ENCODE measurements at places on chromosomes 11 and 22.

- no peak for DNase-seq
These were observed 19.7 kb downstream of the GGTLC2 start for GRCh38 chr22:22663861-22664800.

DNA sequence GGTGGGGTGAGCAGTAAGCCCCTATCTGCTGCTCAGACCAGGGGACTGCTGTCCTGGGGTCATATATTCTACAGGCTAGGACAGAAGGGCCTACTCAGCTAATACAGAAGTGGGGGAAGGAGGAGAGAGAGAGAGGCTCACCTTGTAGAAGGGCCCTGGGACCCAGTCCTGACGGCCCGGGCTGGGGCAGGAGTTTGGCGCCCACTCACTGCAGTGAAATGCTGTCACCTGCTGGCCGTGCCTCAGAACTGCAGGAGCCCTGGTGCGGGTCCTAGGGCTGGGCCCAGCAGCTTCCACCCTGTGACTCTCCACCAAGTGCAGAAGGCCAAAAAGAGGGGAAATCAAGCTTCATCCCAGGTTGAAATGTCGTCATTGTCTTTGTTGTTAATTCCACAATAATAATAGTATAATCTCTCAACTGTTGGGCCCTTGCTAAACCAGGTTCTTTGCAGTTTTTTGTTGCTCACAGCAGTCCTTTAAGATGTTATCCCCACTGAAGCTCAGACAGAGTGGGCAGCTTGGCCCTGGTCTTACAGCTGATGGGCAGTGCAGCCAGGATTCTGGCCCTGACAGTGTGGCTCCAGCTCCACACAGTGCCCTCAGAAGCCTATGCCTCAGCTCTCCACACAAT, 29.6 kb downstream of the TRIM29 start:
- peak; percentile 68 for DNase-seq

DNA sequence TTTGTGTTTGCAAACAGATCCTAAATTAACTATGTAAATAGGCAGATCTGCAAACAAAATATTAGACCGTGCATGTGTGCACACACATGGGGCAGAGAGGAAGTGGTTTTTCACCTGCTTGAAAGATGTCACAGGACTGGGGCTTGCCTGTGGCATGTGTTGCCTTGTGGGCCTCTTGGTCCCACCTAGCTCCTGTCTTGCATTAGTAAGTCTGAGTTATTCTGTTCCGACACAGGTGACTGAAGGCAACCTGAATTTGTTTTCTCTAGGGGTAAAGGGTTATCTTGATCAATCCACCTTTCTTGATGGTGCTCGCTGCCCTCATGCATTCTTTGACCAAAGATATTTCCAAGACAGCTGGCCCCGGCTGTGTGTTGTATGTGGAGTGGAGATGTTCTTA, 667.5 kb downstream of the NTM start:
- DNase-seq, result no peak

GRCh38 chr11:122695076-122695615, 39.6 kb downstream of the UBASH3B start:
- no peak for DNase-seq

- no peak for DNase-seq
These were observed 459.6 kb downstream of the TBC1D22A start for GRCh38 chr22:47221840-47222615.

DNA sequence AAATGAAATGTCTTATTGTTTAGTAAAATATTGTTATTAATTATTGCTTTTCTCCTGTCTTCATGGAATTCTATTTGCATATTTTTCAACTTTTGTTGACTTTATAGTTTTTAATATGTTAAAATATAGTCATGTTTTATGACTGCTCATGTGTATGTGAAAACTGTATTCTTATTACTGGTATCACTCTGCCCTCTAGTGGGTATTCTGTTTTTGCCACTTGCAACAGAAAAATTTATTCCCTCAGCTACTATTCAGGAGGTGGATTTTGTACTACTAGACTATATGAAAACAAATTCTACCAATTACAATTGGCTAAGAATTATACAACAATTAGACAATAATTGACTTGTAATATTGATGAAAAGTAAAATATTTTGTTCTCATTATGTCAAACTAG, 45.0 kb downstream of the OR4C6 start:
- no peak for DNase-seq

- peak; percentile 52 for DNase-seq
These were observed 7.7 kb upstream of the SLC1A2 start for GRCh38 chr11:35427071-35427470.

- DNase-seq, result no peak
These were observed at the start of gene KCNK4 for GRCh38 chr11:64291262-64291751. Gene KCNK4, plus strand, starts transcription at chr11:64291302. Its CDS starts 1,717 bp downstream, at chr11:64293019.

GRCh38 chr22:20589614-20590476, 82.4 kb downstream of the MED15 start:
- DNase-seq, result no peak

DNA sequence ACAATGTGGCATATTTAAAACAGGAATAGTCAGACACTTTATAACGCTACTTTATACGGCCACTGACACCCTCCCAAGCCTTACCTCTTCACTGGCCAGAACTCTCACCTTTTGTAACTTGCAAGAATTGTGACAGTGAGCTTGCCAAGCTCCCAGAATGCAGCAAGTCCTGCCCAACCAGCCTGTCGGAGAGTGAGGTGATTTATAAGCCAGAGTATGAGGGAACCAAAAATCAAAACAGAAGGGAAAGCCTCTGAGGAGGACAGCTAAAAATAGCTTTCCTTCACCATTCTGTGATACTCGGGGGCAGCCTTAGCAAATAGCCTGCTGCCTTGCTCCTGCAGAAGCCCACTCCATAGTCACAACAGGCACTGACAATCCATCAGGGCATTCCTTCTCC, 229.7 kb downstream of the FAM76B start:
- DNase-seq, result no peak

DNA sequence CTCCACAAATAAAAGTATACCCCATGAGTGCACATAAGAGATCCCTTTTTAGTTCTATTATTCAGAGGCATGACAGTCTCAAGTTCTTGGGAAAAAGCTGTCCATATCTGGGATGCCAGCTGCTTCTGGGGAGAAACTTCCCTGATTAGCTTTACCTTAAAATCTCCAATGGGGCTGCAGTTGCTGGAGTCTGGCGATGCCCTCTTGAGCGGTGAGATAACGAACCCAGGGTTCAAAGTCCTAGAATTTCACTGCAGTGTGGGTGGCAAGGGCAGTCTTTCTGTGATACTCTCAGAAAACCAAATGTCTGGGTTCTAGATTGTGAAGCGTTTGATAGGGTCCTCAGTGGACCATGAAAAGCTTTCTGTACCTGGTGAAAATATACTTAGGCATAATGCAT, 7.4 kb upstream of the PRR33 start:
- DNase-seq, result no peak

GRCh38 chr22:38432264-38432663, 22.7 kb downstream of the KCNJ4 start:
- DNase-seq, result no peak

GRCh38 chr11:56522008-56522407, 21.0 kb downstream of the OR5M11 start:
- DNase-seq, result no peak

DNA sequence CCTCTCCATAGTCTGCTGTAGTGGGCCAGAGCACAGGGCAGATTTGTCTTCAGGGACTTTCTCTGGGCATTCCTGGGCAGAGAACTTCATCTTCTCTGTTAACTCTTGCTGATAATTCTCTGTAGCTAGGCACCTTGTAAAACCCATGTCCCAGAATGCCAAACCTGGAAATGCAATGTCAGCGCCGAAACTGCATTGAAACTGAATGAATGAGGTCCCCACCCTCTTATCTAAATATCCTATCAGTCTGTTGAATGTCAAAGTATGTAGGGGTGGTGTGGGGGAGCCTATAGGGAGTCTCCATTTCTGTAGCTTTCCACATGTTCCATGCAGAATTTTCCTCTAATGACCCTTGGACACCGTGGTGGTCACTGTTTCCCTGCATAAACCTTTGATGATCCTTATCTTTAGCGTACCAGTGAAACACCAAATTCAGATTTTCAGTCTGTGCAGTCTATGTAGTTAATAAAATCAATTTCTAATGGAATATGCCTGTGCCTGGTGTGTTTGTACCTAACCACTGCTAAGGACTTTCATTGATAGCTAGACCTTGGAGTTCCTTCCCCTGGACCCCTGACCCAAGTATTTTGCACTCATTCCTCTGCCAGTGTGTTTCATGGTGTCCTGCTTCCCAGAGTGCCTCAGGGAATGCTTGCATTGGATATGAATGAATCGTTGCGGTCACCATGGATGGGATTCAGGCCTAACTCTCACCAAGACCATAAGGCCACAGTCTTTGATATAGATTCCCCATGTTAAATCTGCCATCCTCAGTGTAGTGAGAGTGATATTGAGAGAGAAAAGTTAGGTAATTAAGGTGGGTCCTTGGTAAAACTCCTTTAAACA, 2.5 kb upstream of the CABIN1 start:
- no peak for DNase-seq

GRCh38 chr11:72578566-72578965, 95.7 kb downstream of the PDE2A start:
- no peak for DNase-seq

DNA sequence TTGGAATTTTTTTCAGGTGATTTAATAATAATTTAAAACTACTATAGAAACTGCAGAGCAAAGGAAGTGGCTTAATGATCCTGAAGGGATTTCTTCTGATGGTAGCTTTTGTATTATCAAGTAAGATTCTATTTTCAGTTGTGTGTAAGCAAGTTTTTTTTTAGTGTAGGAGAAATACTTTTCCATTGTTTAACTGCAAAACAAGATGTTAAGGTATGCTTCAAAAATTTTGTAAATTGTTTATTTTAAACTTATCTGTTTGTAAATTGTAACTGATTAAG, 3.4 kb downstream of the MALAT1 start:
- DNase-seq, result no peak

GRCh38 chr11:130560000-130560780, 111.7 kb downstream of the ADAMTS15 start:
- no peak for DNase-seq

- no peak for DNase-seq
These were observed 60.1 kb upstream of the ZC3H12C start for GRCh38 chr11:110032957-110033570.

- no peak for DNase-seq
These were observed 53.1 kb downstream of the SHANK2 start for GRCh38 chr11:71199226-71199820.

GRCh38 chr11:86916330-86916729, 38.9 kb downstream of the FZD4 start:
- DNase-seq, result peak; percentile 52

DNA sequence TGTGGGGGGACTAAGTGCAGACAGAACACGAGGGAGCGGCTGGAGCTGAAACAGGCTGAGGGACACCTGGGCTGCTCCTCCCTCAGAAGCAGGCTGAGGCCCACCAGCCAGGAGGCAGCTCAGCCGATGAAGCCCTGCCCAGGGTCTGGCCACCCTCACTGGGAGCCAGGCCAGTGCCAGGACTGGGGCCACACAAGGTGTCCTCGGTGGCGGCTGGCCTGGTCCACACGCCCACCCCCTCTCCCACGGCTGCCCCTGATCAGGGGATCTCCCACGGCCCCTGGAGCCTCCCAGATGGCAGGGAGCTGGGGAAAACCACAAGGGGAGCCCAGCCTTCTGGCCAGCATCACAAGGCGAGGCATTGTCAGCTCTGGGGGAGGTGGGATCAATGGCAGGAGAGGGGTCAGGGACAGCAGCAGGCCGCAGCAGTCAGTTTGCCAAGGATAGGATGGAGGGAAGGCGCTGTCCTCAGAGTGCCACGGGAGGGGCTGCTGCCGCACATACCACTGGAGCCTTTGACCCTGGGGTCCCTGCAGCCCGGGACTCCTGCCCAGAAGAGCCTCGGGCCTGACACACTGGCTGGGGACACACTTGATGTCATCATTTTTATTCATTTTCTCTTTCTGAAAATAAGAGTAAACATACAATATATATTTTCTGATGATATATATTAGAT, 11.7 kb upstream of the RASL10A start:
- DNase-seq, result no peak

DNA sequence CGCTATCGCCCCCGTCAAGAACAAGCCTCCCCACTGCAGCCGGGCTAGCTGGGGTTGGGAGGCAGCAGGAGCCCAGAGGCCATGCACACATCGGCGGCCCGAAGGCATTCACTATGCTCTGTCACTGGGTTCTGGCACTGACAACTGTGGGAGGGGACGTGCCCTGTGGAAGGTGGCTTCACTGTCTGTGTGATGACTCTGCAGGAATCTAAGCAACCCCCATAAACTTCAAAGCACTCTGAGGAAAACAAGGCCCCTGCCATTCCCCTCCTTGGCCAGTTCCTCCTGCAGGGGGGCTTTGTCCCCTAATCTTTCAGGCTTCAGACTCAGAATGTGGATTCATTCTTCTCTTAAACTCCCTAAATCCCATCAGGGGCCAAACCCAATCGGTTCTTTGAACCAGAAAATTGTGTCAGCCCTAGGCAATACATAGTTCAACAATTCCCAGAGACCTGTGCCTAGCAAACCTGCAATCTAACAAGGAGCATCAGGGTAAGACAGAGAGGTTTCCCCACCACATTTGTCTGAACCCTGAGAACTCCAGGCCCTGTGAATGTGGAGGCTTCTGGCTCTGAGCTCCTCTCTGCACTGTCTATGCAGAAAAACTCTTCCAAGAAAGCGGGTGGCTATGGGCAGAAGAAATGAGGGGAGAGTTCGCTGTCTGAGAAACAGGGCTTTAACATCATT, 1477.2 kb downstream of the TBC1D22A start:
- no peak for DNase-seq

DNA sequence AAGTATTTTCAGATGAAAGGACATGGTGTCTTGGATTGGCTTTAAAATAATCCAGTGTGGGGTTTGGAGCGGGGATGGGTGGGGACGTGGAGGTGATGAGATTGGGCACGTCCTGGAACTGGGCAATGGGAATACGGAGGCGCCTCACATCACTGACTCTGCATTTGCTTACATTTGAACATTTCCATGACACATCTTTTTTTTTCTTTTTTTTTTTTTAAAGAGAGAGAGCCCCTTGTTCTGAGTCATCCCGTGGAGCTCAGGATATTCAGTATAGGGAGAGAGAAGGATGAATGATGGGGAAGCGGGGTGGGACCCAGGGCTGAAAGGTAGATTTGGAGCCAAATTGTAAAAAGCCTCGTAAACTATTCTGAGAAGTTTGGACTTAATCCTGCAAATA, 142.7 kb downstream of the FBXO7 start:
- no peak for DNase-seq

- DNase-seq, result peak; percentile 65
These were observed 62.6 kb upstream of the PTPRJ start for GRCh38 chr11:47917599-47918369.

DNA sequence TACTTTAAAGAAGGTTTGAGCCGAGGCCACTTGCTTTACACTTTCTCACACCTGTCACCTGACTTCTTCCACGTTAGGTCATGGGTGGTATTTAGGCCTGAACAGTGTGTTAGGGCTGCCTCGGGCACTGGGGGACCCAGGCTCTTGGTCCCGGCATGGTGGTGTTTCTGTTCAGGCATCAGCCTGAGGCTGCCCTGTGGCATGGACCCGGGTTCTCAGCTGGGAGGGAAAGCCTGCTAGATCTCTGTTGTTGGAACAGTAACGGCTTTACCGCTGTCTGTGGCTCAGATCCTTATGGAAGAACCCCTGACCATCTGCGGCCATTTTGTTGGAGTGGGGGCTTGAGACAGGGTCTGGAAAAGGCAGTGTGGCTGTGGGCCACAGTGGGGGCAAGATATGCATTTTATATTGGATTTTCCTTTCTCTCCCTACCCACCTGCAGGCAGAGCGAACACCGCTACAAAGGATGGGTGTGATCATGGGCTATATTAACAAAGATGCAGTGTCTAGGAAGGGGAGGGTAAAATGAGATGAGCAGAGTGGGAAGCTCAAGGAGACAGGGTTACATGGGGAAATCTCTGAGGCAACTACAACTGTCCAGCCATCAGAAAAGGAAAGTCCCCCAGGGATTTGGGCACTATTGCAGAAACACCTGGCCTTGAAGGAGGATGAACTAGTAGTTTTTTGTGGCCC, 1.6 kb upstream of the KCNJ11 start:
- no peak for DNase-seq
